ENCODE measurements at places on chromosomes 16 and 17.

DNA sequence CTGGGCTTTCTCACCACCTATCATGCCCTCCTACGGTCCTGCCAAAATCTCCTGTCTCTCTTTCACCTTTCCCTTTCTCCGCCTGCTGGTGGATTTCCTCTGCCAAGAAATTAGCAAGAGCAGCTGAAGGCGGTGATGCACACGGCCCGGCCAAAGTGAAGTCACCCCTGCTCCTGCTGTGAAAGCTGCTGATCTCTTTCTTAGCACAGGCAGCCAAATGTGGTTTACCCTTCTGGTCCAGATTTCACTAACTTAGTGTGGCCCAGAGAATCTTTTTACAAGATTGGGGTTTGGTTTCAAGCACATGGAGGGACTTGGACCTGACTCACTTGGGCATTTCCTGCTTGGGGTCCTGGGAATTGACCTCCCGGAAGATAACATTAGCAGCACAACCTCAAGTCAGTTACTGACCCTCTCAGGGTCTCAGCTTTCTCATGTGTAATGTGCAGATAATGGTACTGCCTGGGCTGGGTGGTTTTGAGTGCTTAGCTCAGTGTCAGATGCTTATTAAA is 155.7 kb downstream of the SOCS1 start:
- DNase-seq, result peak; percentile 84

DNA sequence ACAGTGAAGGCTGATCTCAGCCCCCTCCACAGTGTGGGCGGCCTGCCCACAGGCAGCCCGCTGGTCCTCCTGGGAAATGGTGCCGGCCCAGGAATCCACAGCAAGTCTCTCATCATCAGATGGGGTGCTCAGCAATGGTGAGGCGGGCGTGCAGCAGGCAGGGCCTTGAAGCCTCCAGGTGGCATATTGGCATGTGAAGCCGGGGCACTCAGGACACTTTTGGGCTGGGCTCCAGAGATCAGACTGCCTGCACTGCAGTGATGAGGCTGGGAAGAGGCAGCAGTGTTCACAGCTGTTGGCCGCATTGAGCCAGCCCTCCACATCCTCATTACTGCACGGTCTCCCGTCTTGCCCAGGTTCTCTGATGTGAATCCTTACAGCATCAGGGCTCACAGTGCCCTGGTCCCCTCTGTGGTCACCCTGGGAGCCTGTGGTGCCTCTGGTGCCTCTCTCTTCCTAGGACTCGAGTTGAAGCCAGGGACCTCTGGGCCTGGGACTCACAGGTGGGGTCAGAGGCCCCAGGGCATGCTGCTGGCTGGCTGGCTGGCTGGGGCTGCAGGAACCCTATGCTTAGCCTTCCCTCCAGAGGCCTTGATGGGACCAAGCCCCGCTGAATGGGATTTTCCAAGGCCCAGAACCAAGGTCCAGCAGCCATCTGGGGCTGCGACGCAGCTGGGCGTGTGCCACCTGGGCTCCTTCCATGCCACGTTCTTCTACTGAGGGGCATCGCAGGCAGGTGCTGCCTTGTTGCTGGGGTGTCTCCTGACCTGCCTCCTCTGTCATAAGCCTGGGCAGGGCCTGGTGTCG is 48.6 kb downstream of the TNFRSF13B start:
- DNase-seq, result no peak

DNA sequence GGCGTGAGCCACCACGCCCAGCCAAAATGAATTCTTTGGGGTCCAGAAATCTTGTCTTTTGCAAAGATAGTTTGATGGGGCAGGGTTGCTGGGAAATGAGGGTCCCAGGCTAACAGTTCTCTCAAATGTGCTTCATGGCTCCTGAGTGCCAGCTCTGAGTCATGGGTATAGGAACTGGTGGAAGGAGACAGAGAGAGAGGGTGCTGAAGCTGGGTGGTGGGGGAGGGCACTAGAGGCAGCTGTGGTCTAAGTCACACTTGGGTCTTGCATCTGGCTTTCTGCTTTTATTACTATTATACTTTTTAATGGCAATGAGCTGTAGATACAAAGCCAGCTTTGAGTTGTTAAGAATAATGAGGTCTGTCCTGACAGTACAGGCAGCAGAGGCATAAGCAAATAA is 54.6 kb downstream of the PRKCA start:
- DNase-seq, result no peak

DNA sequence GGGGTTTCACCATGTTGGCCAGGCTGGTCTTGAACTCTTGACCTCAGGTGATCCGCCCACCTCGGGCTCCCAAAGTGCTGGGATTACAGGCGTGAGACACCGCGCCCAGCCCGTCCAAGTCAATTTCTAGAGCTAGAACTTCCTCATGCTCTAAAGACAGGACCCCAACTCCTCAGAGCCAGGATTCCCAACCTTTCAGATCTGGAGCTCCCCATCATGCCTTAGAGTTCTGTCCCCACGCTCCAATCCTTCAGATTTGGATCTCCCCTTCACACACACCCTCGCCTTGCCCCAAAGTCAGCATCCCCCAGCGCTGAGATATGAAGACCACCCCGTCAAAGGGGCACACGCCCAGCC is 448 bp downstream of the KCTD19 start:
- DNase-seq, result no peak

- no peak for DNase-seq
Measured at GRCh38 chr16:54422159-54422558, 135.6 kb upstream of the IRX3 start.

- DNase-seq, result no peak
Measured at GRCh38 chr17:78885956-78886355, 17.0 kb downstream of the CEP295NL start.

GRCh38 chr17:68981288-68981687 is 26.1 kb upstream of the ABCA8 start:
- DNase-seq, result peak; percentile 76

Measured in HS-27A (cell line).